ENCODE measurements at places on chromosomes 13 and 19.

- DNase-seq, result no peak
Measured at GRCh38 chr13:68304286-68304893, 1074.3 kb upstream of the PCDH9 start.

GRCh38 chr19:57689750-57690149, 8.0 kb downstream of the ZNF551 start:
- DNase-seq, result no peak

DNA sequence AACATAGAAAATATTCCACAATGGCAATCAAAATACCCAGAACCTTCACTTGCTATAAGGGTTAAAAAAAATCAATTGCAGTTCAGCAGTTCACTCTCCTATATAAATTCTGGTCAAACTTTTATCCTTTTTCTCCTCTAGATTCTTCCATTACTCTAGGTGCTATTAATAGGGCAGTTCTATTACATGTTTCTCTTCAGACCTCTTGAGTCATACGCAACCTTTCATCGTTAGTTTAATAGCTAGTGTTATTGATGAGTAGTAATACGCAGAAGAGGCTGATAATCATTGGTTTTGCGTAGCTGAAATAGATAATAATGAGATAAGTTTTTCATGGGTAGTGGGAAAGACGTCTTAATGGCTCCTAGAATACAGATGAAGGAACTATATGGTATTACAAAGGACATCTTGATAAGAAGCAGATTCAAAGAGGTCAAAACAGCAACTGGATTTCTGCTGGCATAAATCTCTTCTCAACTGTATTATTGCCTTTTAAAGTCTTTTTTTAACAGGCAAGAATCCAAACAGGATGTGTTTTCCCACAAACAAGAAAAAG, 118.3 kb upstream of the STARD13 start:
- no peak for DNase-seq

- no peak for DNase-seq
Measured at GRCh38 chr19:51784922-51785690, 9.9 kb upstream of the FPR3 start.

- DNase-seq, result no peak
Measured at GRCh38 chr13:25927363-25927762, 124.5 kb downstream of the SHISA2 start.

GRCh38 chr19:743168-743687, 7.7 kb upstream of the MISP start:
- no peak for DNase-seq

- no peak for DNase-seq
Measured at GRCh38 chr13:107512551-107512950, 702.8 kb downstream of the LIG4 start.

GRCh38 chr13:48954081-48954480, 21.6 kb upstream of the FNDC3A start:
- DNase-seq, result no peak

- no peak for DNase-seq
Measured at GRCh38 chr13:62337109-62337880, 921.6 kb upstream of the PCDH20 start.

DNA sequence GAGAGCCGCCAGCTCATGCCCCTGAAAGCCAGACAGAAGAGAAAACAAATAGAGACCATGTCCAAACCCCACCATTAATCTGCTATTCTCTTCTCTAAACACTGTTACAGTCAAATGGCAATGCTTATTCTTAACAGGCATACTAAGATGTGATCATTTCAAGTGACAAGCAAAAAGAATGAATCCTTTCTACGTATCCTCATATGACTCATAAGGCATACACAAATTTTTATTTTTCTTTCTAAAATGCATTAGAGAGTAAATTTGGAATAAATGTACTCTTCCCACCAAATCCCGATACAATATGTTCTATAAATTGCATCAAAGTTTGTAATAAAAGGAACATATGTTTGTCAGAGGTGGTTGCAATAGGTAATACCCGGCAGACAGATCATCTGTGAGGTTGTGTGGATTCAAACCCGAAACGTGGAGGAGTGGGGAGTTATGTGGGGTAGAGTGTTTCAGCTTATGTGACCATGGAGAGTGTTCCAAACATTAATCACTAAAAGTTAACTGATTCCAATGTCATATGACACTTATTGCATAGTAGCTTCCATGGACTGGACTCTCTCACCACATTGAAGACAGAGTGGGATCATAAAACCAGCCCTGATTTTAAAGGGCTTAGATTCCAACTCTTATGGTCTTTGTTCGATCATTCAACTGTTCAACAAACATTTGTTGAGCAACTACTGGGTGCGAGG, 213.1 kb downstream of the DCLK1 start:
- no peak for DNase-seq

DNA sequence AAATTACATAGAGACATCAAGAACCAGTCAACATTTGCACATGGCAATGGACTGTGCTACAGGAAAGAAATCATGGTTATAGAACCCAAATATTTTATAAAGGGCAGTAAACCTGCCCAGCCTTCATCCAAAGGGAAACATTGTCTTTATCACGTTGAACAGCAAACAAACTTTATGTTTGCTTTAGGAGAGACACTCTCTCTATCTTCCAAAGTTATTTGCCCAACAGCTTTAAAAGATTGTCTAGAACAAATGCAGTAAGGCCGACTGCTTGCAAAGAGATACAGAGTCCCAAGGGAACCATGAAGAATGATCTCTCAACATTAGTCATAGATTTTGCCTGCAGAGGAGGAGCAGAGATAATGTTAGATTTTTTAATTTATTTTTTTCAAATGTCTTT, 1323.5 kb upstream of the SLC10A2 start:
- peak; percentile 35 for DNase-seq

- DNase-seq, result no peak
Measured at GRCh38 chr19:17579661-17580244, 24.3 kb downstream of the COLGALT1 start.

DNA sequence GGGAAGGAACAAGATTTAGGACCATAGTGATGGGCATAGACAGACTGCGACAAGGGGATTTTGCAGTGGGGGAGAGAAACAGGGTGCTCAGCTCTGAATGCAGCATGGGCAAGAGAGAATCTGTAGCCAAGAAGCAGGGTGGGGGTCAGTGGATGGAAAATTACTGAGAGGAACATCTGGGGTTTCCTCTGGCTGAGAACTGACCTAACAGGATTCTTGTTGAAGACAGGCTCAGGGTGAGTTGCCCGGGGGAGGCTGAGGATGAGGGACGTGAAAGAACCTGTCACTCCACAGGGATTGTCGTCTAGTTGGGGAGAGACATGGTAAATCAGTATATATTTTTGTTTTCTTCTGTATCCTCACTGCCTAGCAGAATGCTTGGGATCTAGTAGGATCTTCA, 118.7 kb upstream of the PEG3 start:
- DNase-seq, result no peak

GRCh38 chr19:18883526-18884304, 12.2 kb downstream of the CERS1 start:
- no peak for DNase-seq

DNA sequence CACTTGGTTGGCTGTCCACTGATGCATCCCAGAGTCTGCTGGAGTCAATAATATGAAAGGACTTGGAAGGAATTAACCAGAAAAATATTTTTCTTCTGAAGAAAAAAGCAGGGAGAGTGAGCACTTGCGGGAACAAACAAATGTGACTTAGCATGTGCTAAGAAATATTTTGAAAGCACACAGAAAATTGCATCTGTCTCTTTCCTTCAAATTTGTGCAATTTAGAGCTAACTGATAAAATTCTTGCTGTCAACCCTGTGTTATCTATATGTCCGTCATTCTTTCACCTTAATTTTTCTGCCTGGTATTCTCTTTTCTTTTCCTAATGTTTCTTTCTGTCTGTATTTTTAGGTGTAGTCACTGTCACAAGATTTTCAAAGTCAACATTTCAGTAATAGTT, 852.6 kb downstream of the PCDH9 start:
- no peak for DNase-seq

DNA sequence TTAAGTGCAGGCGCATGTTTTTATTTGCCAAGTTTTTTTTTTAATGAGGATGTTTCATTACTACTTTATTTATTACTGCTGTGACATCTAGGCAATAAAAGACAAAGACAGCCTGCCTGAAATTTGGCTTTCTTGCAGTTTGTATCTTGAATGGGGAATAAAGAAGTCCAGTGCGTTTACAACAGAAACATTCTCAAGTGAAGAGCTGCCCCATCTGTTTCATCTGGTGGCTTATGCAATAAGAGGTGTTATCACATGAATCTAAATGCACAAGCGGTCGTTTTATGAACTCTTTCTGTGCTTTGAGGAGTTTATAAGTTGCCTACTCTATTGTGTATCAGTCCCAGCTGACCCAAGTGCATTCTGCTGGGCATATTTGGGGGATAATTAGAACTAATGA, 12.6 kb upstream of the MAB21L1 start:
- no peak for DNase-seq

DNA sequence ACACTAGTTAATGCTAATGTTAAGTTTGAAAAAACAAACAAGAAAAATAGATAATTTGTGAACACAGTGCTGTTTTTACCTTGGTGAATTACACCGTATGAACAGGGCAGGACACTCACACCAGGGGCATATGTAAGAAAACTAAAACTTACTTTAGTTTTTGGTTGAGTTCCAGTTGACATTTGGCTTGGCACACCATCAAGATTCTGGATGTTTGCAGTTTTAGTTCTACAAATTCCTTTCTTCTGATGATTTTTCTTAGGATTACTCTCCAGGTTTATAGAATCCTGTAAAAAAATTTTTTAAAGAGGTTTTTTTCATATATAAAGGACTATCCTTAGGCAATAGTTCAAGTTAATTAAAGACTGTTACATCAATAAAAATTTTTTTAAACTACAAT, 238.5 kb upstream of the STARD13 start:
- DNase-seq, result peak; percentile 83

- no peak for DNase-seq
Measured at GRCh38 chr13:48518083-48518482, 14.8 kb downstream of the RCBTB2 start.
